ENCODE measurements at places on chromosomes 2 and 18.

GRCh38 chr2:210606001-210606400 lies 49.6 kb downstream of the CPS1 start:
- DNase-seq, result no peak

DNA sequence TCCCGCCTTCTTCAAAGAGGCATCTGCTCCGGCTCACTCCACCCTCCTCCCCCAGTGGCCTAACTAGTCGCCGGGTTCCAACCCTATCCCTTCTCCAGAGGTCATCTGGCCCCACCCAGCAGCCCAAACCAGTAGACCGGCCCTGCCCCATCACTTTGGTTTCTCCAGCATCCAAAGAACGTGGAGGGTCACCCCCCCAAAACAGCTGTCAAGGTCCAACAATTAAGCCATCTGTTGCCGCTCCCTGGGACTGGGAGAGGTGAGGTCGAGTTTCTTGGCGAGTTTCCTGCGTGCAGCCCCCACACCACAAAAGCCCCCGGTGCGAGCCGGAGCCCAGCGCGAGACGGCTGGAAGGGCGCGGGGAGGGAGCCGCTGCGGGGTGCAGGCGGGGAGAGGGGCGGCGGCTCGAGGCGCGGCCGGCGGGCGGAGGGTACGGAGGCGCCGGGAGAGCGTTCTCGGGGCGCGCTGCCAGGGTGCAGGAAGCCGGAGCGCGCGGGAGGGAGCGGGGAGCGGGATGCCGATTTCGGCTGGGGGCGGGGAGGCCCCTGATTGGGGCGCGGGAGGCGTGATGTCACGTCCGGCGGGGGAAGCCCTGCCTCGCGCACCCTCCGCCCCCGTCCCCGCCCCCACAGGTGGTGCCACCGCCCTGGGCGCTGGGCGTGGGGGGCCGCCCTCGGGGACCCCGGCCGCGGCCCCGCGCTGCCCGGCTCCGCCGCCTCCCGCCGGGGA lies 571 bp upstream of the GPC1 start:
- DNase-seq, result peak; percentile 74

GRCh38 chr2:43020990-43021669 lies 205.3 kb downstream of the ZFP36L2 start:
- DNase-seq, result no peak

- no peak for DNase-seq
Measured at GRCh38 chr2:139142252-139142880, 362.2 kb upstream of the NXPH2 start.

DNA sequence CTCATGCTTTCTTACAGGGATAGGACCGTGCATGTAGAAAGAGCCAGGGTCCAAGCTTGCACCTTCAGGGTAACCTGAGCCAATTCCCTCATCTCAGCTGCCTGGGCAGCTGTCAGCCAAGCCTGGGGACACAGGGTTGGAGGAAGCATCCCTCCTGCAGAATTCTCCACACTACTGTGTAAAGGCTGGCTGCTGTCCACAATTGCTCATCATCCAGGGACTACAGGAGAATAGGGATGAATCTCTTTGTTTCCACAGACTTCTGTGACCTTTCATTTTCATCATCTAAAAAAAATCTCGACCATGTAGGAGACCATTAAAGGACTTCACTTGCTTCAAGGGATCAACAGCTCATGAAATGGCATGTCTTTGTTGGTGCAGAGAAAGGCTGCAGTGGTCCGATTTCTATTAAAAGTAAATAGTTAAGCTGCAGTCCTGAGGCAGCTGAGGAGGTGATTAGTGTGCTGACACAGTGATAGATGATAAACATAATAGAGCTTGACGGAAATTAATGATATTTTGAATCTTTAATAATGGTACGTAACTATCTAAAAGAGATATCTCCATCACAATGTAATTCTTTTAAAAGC lies 74.4 kb upstream of the COPS8 start:
- no peak for DNase-seq

- DNase-seq, result no peak
Measured at GRCh38 chr2:73920577-73921545, 5.8 kb upstream of the DGUOK start.

- no peak for DNase-seq
Measured at GRCh38 chr2:215410932-215411285, 25.0 kb downstream of the FN1 start.

GRCh38 chr2:32572737-32573136 lies 55.1 kb upstream of the TTC27 start:
- DNase-seq, result no peak

- DNase-seq, result no peak
Measured at GRCh38 chr2:224777559-224777930, 61.4 kb upstream of the CCDC195 start.

DNA sequence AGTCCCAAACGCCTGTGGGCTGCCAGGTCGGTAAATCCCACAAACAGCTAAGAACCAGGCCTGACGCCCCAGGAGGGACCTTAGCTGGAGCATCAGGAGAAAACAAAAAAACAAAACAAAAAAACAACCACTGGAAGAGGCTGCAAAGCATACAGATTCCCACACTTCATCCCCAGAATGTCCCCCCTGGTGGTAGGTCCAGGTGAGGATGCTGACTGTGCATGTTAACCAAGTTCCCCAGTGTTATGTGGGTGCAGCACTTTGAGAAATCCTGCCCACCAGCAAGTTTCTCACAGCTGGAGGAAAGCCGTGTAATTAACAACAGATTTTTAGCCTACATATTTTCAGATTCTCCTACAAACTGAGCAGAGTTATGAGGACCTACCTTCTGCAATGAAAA lies 15.1 kb downstream of the ST3GAL5 start:
- DNase-seq, result no peak

DNA sequence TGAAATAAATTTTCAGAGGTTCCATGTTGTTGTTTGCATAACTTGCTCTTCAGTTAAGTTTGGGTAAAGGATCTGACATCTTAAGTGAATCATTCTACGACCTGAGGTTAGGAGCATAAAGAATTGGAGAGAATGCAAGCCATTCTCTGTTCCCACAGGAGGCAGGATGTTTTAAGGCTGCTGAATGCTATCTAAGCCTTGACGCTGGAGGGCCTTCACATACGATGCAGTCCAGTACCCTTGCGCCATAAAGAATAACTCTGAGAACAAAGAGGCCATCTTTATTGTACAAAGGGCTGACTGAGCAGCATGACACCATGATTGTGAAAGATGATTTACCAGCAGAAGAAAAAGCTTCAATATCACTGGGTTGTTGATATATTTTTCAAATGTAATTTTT lies 198.4 kb downstream of the NYAP2 start:
- DNase-seq, result no peak

DNA sequence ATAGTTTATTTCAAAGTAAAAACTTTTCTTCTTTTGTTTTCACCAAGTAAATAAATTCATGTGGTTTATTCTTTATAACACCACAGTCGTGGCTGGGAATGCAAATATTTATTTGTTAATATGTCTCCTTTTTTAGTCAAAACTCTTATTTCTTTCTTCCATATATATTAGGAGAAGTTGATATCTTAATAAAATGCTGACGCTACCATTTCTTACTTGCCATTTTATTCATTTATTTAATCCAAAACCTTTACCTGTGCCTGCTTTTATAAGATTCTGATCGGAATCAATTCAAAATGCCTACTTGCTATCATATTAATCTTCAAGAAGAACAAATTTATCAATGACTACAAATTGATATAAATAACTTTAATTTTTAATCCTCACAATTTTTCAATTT lies 362.9 kb upstream of the FSIP2 start:
- no peak for DNase-seq

GRCh38 chr2:223537651-223538601 lies 64.2 kb downstream of the SCG2 start:
- DNase-seq, result no peak

DNA sequence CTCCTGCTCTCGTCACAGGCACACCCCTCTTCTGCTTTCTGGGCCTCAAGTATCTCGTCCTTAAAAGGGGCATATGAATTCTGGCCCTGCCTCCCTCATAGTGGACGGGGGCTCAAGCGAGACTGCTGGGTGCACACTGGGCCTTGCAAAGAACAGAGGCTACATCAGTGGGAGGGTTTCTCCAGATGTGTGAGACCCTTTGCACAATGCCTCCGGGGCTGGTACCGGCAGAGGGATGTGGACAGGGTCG lies 25.0 kb downstream of the CRACDL start:
- DNase-seq, result no peak

GRCh38 chr2:67500541-67500940 lies 103.4 kb downstream of the ETAA1 start:
- DNase-seq, result no peak

DNA sequence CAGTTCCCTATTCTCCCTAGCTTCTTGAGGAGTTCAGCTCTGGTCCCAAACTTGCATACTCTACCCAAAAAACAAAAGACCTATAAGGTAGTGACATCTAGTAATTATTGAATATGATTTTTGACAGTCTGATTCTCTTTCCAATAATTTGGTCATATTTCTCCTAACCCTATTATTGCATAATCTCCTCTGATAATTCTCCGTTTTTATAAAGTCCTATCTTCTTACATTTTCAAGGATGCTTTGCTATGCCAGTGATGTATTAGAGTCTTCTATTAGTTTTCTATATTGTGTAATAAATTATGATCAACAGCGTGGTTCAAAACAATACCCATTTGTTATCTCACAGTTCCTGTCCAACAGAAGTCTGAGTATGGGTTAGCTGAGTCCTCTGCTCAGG lies 426.3 kb downstream of the BCL11A start:
- no peak for DNase-seq

GRCh38 chr2:189440644-189440946 lies 679 bp upstream of the WDR75 start:
- no peak for DNase-seq

GRCh38 chr2:105882341-105882740 lies 137.6 kb downstream of the NCK2 start:
- DNase-seq, result no peak

DNA sequence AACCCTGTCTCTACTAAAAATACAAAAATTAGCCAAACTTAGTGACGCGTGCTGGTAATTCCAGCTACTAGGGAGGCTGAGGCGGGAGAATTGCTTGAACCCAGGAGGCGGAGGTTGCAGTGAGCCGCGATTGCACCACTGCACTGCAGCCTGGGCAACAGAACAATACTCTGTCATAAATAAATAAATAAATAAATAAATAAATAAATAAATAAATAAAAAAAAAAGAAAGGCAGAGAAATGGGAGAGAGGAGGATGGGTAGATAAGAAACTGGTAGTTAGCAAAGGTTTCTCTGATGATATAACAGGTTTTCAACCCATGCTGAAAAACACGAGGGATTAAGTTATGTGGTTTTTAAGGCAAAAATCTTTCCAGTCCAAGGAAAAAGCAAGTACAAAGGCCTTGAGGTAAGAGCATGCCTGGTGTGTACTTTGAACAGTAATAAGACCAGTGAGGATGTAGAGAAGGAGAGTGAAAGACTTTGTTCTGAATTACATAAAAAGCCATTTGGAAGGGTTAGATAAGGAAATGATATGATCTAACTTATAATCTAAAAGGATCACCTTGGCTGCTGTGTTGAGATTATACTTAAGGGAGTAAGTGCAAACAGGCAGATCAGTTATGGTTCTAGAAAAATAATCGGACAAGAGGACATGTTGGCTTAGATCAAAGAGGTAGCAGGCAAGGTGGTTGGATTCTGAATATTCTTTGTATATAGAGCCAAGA lies 159.3 kb downstream of the PTH2R start:
- no peak for DNase-seq

DNA sequence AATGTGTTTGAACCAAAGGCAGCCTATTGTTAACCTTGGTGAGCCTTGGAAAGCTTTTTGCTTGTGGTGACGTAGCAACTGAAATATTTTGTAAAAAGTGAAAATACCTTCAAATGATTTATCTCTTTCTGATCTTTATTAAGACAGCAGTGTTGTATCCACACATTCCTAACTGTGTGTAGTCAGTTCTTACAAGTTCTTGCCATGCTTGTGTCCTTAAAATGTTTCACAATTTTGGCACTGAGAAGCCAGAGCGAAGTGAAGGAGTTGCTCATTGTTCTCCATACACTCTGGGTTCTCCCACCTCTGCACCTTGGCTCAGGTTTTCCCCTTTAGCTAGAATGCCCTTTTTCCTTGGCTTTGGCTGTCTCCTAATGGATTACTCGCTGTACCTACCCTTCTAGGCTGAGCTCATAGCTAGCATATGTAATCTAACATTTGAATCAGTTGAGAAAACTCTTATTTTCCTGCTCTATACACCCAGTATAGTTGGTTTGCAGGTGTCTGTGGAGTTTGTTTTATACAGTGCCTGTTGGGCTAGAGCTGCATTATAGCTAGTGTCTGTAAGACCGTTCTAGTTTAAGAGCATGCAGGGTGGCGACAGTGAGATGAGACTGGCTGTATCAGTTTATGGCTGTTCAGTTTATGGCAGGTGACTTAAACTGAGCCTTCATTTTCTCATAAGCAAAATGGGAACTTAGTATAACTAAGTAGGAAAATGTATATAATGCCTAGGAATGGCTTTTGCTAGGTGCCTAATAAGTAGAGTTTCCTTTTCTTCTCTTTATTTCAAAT lies 45.5 kb downstream of the FMNL2 start:
- no peak for DNase-seq

- DNase-seq, result no peak
Measured at GRCh38 chr2:234405462-234405861, 91.4 kb downstream of the ARL4C start.

GRCh38 chr18:59233017-59233410 lies 13.1 kb downstream of the GRP start:
- DNase-seq, result no peak

DNA sequence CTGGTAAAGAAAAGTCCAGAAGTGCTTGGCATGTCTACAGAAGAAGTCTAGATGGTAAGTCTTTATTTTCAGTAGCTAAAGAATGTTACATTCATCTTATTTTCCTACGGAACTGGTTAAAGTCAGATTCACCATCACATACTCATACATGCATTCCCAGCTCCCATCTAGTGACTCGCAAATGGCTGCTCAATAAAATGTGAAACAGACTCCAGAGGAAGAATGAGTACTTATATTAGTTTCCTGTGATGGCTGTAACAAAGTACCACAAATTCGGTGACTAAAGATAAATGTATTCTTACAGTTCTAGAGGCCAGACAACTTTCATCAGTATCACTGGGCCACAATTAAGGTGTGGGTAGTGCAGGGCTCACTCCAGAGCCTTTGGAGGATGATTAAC lies 797.2 kb downstream of the SATB2 start:
- no peak for DNase-seq

DNA sequence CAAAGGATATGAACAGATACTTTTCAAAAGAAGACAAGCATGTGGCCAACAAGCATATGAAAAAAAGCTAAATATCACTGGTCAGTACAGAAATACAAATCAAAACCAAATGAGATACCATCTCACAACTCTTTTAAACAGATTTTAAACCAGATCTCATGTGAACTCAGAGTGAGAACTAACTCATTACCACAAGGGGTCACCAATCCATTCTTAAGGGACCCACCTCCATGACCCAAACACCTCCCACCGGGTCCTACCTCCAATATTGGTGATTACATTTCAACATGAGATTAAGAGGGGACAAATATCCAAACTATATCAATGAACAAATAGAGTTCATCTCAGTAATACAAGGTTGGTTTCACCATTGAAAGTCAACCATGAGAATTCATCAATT lies 319.8 kb upstream of the GULP1 start:
- no peak for DNase-seq

GRCh38 chr2:177175917-177176668 lies 36.5 kb upstream of the HNRNPA3 start:
- no peak for DNase-seq

Measured in stimulated activated CD8-positive, alpha-beta memory T cell treated with anti-CD3 and anti-CD28 coated beads, Interleukin-7, amount 100 ng/mL, for 1 hour (primary cell).